CD4-positive, alpha-beta T cell treated with Interleukin-15 for 4 hours (primary cell): ENCODE measurements at places on chromosomes 3 and 15.
A peak's percentile ranks its signal among the peaks of the same experiment; 100 is the strongest.

GRCh38 chr3:7733933-7734332 is 767.7 kb upstream of the LMCD1 start:
- no peak for DNase-seq

- DNase-seq, result no peak
Observed at GRCh38 chr3:126524429-126524988, 554 bp downstream of the CHST13 start.

- no peak for DNase-seq
Observed at GRCh38 chr3:62587579-62588031, 214.3 kb upstream of the FEZF2 start.

- no peak for DNase-seq
Observed at GRCh38 chr15:98289747-98290146, 329.2 kb downstream of the ARRDC4 start.

DNA sequence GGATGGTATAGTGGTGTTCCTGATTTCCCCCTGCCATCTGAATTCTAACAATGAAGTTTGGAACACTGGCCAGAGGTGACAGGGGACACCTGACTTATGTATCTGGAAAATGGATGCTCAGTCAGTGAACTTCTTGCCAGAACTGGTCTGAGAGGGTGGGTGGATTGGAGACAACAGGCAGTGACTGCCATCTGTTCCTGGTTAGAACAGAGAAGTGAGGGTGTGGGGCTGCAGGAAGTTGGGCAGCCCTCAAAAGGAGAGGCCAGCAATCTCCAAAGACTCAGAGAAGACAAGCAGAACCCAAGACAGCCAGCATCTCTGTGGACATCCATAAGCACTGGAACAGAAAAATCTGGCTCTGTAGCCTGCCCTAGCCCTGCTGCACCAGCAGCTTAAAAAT is 50.5 kb downstream of the ANP32A start:
- DNase-seq, result no peak

GRCh38 chr15:97998307-97999071 is 38.0 kb downstream of the ARRDC4 start:
- no peak for DNase-seq

DNA sequence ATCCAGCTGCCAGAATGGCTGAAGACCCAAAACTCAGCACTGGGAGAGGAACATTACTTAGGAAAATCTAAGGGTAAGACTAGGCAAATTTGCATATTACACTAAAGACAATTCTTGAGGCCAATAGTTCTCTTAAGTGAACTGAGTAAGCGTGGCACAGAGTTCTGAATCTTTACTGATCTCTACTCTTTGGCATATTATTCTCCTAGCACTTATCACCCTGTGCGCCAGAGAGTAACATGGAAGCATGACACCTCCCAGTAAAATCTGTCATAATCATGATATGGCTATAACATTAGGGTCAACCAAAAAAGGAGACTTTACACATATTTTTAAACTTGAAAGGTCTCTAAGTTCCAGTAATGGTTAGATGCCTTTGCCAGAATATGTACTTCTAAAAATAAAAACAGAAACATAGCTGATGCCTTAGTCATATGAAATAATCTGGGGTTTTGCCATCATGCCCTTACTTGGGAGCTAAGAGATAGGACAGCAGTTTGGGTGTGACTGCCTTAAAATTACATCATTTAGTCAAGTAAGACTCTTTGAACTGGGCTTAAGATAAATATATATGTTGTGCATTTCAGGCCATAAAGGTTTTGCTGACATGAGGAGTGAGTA is 290.5 kb downstream of the PLCL2 start:
- no peak for DNase-seq

DNA sequence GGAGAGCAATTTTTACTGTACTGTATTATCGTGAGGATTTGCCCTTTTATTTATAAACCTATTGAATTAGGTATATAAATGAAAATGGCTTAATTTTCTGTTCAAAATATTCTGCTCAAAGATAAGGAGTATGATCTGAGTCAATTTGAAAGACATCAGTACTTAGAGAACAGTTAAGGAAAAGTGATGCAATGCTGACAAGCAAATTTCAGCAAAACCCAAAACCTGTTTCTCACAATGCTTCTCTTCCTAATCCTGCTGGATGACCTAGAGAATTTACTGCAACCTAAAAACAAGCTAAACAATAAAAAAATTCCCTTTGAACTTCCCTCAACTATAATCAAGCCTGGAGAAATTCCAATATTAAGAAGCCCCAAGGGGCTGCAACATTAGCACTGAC is 82.7 kb downstream of the RFX7 start:
- DNase-seq, result no peak

GRCh38 chr15:36291501-36291900 is 287.9 kb upstream of the CDIN1 start:
- no peak for DNase-seq

DNA sequence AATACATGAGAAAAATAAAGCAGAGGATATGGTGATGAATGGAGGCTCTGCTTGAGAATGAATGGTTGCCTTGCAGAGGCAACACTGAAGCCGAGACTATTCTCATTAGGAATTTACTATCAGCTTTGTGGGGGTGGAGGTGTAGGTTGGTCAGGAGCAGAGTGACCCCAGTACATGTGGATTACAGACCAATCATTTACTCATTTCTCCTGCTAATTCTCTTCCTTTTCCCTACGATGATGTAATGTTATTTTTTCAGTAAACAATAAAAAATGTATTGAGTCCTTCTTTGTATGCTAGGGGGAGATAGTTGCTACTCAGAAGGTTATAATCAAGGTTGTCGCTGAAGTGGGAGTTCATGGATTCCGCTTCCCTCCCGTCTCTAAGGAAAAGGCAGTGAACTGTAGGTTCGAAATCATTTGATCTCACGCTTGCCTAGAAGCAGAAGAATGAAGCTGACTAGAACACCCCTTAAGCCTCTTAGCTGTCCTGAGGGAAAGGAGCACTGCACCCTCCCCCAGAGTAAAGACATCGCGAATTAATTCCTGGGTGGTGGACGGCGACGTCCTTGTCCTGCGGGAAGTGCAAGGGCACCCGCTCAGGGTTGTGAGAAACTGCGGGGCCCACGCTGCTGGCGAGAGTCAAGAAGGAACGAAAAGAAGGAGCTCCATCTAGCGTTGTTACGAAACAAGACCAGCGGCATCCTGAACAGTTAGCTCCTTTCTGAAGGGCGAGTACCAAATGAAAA is 213.2 kb upstream of the PFN2 start:
- peak; percentile 39 for DNase-seq

GRCh38 chr3:177488740-177489139 is 291.5 kb upstream of the TBL1XR1 start:
- DNase-seq, result no peak

- DNase-seq, result no peak
Observed at GRCh38 chr15:40807888-40808461, 702 bp upstream of the DNAJC17 start.

GRCh38 chr3:13647298-13648059 is 98.6 kb downstream of the FBLN2 start:
- DNase-seq, result peak; percentile 22

- no peak for DNase-seq
Observed at GRCh38 chr3:161132391-161132790, 27.2 kb upstream of the B3GALNT1 start.

DNA sequence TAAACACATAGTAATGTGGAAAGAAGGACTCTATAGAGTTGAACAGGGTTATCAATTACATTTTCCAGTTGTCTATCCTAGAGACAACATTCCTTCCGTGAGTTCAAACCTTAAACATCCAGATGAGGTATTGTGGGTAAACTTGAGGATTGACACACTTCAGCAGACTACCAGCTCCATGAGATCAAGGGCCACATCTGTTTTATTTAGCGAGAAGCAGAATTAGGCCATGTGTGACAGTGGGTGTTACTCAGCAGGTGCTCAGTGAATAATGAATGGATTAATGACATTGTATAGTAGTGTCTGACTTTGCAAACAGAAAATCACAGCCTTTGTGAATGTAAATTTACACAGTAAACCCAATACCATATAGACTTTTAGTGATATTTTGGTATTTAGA is 941.1 kb upstream of the CFAP20DC start:
- DNase-seq, result no peak

GRCh38 chr15:59160880-59161593 is 45.6 kb upstream of the LDHAL6B start:
- no peak for DNase-seq

DNA sequence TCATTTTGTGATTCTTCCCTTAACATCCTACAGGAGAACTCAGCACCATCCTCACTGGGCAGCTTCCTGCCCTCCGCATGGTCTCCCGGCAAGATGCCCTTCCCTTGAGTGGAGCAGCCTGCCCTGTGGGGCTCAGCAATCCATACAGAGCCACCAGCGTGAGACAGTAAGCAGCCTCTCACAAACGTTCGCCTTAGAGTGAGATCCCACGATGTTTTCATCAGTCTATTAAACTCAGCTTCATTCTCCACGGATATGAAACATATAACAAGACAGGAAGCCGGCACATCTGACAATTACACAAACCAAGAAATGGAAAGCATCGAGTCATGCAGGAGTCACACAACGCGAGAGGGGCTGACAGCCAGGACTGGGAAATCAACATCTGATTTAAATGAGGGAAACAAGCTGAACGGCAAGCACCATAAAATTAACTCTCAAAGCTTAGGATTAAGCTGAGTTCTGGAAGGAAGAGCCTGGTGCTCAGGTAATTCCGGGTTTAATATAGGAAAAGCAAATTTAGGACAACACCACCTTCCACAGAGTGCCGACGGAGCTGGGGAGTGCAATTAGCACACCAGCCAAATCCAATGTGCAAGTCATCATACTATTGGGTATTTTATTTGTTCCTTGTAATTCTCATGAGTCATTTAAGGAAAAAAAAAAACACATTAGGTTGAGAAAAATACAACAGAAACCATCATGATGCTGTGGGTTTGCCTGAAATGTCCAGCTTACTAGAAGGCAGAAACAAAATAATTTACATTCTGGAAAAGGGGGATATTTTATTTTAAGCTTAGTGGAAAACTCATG is 272.0 kb downstream of the OCA2 start:
- no peak for DNase-seq

GRCh38 chr15:97547381-97547780 is 413.1 kb upstream of the ARRDC4 start:
- no peak for DNase-seq

DNA sequence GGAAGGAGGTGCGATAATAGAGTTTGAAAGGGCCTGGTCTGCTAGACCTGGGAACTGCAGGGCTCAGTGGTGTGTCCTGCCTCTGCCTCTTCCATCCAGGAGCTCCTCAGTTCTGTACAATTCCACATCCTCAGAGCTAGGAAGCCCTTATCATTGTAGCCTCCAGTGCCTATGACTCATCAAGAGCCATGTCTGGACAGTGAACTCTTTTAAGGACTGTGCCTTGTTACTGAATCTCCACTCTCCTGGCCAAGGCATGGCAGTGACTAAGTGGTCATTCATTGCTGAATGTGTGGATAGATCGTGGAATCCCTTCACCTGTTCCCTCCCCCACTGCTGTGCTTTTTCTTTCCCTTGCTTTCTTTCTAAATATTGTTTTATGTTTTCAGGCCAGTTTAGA is 2.9 kb downstream of the TIMP4 start:
- DNase-seq, result no peak

DNA sequence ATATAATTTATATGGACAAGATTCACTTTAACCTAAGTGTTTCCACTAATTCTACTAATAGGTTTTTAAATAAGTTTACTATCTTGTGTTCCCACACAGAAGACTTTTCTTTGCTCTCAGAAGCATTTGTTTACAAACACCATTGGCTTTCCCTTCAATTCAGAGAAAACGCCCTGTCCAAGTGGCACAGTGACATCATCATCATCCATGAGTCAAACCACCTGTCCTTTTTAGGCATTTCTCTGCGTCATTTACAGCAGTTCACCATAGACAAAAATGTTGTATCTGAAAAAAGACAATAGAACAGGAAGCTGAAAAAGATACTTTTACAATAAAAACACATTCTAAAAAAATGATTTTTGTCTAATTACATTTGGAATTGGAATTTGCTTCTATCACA is 9.3 kb upstream of the BCL2L10 start:
- no peak for DNase-seq

DNA sequence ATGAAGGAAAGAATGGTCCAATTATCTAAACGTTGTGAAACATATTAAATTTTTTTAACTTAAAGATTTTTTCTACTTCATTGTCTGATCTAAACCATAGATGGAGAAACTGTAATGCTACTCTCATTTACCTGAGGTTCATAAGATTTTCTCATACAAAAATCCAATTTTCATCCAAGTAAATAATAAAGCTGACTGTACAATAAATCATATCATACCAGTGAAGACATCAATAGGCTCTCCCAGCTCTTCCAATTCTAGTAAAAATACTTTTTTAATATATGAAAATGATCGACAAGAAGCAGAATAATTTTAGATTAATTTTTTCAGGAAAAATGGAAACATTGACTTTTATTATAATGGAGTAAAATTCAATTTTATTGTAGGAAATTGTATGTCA is 260.8 kb downstream of the GABRG3 start:
- DNase-seq, result no peak

DNA sequence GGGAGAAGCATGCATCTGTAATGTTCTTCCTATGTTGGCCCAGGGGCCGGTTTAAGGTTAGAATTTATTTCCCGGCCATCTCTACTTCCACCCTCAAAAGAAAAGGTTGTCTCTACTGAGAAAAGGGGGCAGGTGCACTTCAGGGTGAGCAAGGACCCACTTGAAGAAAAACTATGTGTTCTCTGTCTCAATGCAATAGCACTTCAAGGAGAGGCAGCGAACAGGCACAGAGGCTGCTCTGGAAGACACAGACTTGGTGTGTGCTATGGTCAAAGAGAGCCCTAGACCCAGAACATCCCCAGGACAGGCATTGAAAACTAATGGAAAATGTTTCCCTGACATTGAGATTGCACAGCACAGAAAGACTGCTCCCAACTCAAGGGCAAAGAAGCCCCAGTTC is 7.6 kb downstream of the MINDY4B start:
- no peak for DNase-seq

- DNase-seq, result no peak
Observed at GRCh38 chr3:151236736-151237135, 33.7 kb upstream of the GPR171 start.

- no peak for DNase-seq
Observed at GRCh38 chr3:152719264-152719663, 115.7 kb upstream of the P2RY1 start.
